ENCODE measurements at places on chromosomes 5 and 9. TPM values are rescaled to one million over a fixed set of nuclear protein-coding genes. Genes with fewer than 3 reads are reported as not detected.

DNA sequence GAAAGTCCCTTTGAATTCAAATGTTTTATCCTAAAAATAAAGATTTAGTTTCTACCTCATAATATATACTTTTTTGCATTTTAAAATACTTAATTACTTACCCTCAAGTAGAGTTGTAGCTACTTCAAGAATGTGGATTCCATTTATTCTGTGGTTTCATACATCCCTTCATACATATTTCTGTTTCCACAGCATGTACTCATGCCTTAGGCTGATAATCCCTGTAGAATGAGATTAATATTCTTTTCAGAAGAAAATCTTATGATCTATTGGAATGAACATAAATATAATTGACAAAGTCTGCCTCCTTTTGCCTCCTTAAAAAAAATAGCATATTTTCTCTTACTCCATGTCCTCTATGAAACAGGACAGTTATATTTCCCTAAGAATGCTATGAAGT, 465.7 kb downstream of the DTWD2 start:
- H3K27me3 ChIP-seq = no peaks in the 10 kb centered on the region
- H3K4me3 ChIP-seq = no peak overlapping the region
- H3K36me3 ChIP-seq = no peaks in the 10 kb centered on the region
- H3K27ac ChIP-seq = no peak overlapping the region
- DNase-seq = no peak
- peaks cover 2% of the 10 kb centered on the region for H3K4me1 ChIP-seq

DNA sequence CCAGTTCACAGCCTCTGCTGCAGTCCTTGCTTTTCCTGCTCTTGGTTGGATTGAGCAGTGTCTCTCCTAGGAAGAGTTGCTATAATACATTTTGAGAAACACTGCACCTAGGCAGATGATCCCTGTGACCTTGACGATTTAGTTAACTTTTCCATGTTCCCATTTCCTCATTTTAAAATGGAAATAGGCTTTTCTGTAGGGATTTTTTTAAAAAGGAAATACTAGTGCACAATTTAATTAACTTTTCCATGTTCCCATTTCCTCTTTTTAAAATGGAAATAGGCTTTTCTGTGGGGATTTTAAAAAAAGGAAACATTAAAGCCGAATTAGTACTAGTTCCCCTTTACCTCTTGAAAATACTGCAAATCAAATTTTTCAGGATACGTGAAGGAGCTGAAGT, 4.7 kb downstream of the ATP6V0E1 start:
- H3K4me3 ChIP-seq = no peak overlapping the region
- peaks cover 9% of the 10 kb centered on the region for H3K4me1 ChIP-seq
- peak overlapping the region; percentile 8 for H3K27ac ChIP-seq
- no peaks in the 10 kb centered on the region for H3K27me3 ChIP-seq
- DNase-seq = no peak

TMEFF1 gene
- total RNA-seq = 1.2 TPM

SPINK9 gene
- not detected for total RNA-seq

KIF20A gene
- 7.2 TPM for total RNA-seq

All from osteoblast (primary cell).